Endothelial cell of umbilical vein (primary cell): ENCODE measurements at places on chromosomes 7 and 10.
A peak's percentile ranks its signal among the peaks of the same experiment; 100 is the strongest.

DNA sequence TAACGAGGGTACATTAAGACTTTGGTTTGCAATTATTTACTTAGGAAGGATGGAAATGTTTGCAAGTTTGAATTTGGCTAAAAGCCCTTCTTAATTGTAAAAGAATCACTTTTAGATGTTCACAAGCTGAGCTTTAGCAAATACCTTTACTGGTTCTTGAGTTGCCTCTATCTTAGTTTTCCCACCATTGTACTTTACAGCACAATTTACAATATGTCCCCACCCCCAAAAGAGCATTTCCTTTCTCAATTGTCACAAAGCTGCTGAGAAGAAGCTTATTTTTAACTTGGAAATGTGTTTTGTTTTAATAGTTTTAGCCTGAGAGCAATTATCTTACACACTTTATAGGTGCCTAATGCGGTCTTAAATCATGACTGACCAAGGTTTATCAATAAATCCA is 81.1 kb downstream of the MET start:
- no peak overlapping the region for H3K27ac ChIP-seq
- H3K4me3 ChIP-seq, result no peak overlapping the region
- no peaks in the 10 kb centered on the region for H3K27me3 ChIP-seq
- peaks cover 21% of the 10 kb centered on the region for H3K4me1 ChIP-seq
- peaks cover 2% of the 10 kb centered on the region for H3K36me3 ChIP-seq

DNA sequence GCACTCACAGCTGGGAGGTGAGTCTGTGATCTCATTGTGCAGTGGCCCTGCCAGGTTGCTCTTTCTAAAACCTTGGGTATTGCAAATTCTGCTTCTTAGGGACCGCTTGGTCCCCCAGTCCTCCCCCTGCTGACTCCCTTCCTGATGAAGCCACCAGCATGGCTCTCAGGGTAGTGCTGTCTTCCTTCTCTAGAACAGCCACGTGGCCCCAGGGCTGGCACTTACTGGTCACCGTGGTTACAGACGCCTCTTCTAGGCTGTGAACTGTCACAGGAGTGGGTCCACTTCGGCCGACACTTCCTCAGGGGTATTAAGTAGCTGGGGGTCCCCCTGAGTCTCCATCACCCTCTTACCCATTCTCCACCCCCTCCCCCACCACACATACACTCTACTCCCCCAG is 2.7 kb upstream of the HTRA1 start:
- H3K4me3 ChIP-seq, result no peak overlapping the region
- H3K4me1 ChIP-seq, result peaks cover 14% of the 10 kb centered on the region
- no peak for DNase-seq
- no peak overlapping the region for H3K27ac ChIP-seq

DNA sequence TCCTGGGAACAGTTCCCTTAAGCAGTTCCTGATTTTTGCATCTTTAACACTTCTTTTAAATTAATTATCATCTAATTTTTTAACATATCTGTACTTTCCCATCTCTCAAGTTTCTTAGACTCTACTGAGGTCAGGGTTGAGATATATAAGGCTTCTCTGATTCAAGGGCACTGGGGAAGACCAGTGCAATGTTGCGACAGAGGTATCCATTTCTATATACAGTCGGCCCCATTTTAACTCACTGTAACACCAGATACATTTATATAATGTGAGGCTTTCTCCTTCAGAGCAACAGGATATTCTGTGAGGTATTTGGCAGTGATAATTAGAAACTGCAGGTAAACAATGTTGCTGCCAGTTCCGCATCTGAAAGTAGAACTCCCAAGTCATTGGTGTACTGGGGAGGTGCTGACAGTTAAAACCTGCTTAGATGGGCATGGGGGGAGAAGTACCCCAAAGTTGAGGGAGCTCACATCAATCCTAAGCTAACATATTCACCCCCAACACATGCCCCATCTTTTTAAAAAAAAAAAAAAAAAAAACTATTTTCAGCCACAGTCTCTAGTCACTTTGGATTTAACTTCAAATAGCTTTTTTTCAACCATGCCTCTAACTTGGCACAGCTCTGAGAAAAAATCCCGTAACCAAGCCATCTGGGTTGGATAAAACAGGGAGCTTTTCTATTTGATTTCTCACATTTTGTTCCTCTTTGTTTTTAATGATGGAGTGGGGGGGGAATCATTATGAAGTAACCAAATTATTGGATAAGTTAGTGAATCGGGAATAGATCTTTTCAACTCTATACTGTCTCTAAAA is 62.9 kb downstream of the REEP3 start:
- H3K27me3 ChIP-seq, result no peaks in the 10 kb centered on the region
- H3K27ac ChIP-seq, result no peak overlapping the region
- no peaks in the 10 kb centered on the region for H3K36me3 ChIP-seq
- no peak for DNase-seq
- peaks cover 5% of the 10 kb centered on the region for H3K4me1 ChIP-seq

GRCh38 chr10:59625721-59626522 is 83.7 kb downstream of the SLC16A9 start:
- H3K27ac ChIP-seq, result no peak overlapping the region
- H3K27me3 ChIP-seq, result peaks cover 4% of the 10 kb centered on the region
- no peaks in the 10 kb centered on the region for H3K36me3 ChIP-seq
- DNase-seq, result peak; percentile 67
- H3K4me3 ChIP-seq, result no peak overlapping the region

DNA sequence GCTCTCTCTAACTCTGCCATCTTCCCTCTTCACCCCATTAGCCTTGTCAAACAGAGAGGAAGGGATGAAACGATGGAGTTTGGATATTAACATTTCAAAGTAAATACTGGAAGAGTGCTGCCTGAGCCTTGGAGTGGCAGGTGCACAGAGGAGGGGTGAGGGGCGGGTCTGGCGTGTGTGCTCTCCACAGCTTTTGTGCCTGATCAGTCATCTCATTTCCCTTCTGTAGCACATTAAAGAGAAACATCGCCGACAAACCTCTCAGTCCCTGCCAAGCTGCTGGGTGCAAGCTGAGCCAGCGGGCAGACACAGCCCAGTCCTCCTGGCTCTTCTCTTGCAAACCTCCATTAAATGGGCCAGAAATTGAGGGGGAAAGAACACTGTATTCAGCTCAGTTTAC is 76.2 kb downstream of the SLIT1 start:
- H3K36me3 ChIP-seq, result no peaks in the 10 kb centered on the region
- no peaks in the 10 kb centered on the region for H3K4me1 ChIP-seq
- peaks cover 4% of the 10 kb centered on the region for H3K27me3 ChIP-seq
- no peak for DNase-seq
- H3K27ac ChIP-seq, result no peak overlapping the region
